Fibroblast of skin of left quadriceps (primary cell): ENCODE measurements at places on chromosomes 2 and 18.

GRCh38 chr2:234952270-234953115 is 676 bp downstream of the SH3BP4 start:
- no peak for DNase-seq

DNA sequence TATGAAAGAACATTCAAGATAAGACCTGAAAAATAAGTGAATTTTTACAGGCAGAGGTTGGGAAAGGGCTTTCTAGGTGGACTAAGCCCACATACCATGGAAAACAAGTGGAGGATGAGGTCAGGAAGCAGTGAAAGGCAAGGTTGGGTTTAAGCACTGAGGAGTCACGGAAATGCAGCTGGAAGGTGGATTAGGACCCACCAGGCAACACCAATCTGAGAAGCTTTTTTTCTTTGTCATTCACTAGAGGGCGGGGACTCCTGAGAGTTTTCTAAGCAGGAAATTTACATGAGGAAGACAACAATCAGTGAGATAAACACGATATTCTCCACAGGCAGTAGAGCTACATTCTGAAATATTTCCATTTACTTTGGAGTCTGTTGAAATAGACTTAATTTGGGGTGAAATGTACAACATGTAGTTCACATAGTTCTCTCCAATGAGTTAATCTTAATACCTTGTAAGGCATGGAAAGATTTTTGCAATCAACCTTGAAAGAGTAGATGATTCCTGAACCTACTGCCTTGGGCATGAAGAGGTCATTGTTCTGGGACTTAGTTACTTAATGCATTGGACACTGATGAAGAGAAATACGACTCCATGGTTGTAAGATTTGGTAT is 40.7 kb downstream of the VIT start:
- DNase-seq = no peak

DNA sequence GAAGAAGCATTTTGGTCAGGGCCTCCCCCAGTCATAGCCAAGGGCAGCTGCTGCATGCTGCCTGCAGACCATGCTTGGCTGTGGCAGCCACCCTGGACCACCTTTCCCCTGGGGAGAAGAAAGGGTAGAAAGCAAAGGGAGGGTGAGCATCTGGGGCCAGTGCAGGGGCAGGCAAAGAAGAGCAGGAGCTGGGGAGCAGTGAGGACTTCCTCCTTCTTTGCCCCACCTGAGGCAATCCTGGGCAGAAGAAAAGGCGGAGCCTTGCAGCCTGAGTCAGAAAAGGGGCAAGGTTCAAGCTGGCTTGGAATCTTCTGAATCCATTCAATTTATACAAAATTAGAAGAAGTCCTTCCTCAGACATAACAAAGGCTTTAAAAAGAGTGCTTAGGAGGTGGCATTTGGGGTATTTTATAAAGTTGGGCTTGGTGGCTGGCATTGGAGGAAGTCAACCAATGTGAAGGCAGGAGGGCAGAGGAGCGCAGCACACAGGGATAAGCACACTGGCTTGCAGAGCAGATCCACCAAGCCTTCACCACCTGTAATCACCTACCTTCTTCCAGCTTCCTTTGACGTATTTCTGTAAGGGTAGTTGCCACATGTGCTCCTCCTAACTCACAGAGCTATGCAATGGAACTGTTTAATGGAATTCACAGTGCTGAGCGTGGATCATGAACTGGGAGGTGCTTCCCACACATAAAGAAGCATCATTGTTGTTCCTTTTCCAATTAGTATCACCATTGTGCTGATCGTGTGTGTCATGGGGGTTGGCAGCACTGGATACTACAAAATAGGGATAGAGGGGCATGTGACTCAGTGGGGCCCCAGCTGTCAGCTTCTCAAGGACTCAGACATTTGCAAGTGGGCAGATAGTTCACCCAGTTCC is 154.4 kb upstream of the EPAS1 start:
- no peak for DNase-seq

DNA sequence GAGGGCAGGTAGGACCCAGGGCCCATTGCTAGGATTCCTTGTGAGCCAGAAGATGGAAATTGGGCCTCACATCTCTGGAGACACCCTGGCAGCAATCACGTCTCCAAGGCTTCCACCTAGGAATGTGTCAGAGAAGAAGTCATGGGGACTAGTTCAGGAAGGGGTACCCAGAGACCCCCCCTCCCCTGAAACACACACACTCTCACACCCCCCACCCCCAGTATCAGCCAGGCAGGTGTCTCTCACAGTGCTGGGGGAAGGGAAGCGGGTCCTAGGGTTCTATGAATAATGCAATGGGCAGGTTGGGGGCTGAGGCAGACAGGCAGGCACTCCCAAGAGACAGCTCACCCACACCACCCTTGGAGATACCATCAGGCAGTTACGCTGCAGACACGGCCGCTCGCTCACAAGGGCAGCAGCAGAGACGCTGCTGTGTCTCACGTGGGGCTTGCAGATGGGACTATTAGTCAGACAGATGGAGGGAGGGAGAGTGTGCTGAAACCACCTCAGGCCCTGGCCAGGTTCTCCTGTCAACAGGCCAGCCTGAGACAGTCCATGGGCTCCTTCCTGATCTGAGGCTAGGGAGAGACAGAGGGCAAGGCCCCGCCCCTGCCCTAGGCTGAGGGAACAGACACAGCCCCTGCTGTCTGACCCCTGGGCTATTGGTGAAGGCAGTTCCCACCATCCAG is 134.6 kb downstream of the CYP26B1 start:
- no peak for DNase-seq

GRCh38 chr18:49734836-49735235 is 78.5 kb downstream of the ACAA2 start:
- DNase-seq = no peak

- no peak for DNase-seq
Observed at GRCh38 chr2:99255491-99256318, at the start of gene LYG2. Gene LYG2 (minus strand): TSS chr2:99255666. CDS start chr2:99254260, 1,406 bp downstream.

- DNase-seq = no peak
Observed at GRCh38 chr2:165582863-165583506, 113.5 kb downstream of the CSRNP3 start.

GRCh38 chr18:58095222-58095621 is 51.2 kb downstream of the NEDD4L start:
- no peak for DNase-seq

DNA sequence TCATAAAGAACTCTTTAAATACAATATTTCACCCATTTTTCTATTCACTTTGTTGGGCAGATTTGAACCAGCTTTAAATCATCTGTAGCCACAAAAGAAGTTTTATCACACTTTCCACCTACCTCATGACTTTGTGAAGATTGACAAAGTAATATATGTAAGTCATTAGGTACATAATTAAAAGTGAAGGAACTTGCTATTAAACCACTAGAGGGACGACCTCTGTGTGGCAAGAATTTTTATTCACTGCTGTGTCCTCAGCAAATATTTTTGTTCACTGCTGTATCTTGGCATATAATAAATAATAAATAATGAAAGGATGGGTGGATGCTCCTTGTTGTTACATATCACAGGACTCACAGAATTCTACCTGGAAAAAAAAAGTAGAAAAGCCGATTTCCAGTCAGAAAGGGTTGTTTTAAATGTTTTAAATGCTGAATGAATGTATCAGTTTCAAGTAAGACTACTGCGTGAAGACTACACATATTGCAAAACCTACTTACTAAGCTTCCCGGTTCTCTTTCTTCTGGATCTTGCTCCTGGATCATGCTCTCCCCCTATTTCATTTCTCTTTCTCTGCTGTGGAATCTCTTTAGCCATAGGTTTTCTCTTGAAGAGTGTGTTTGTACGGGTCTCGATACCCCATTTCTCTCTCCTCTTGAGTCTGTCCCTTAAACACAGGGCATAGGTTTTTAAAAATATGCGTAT is 44.8 kb downstream of the KCMF1 start:
- no peak for DNase-seq

- peak; percentile 29 for DNase-seq
Observed at GRCh38 chr18:5630057-5630899, 86.5 kb upstream of the EPB41L3 start.

GRCh38 chr2:46157072-46157965 is 139.9 kb upstream of the EPAS1 start:
- DNase-seq = no peak

DNA sequence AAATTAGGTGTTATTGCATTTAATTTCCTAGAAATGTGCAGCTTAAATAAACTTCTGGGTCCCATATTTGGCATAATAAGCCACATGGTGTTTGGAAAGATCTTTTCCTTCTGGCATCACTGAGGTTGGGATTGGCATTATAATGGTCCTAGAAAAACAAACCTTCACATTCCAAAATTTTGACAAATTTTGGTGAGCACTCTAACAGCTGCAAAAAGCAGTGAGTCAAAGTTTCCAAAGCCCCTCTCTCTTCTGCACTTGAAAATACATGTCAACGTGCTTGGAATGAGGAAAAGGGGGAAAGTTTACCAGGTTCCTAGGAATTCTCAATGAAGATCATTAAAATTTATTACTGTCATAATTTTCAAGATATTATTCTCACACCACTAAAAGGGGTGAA is 77.8 kb upstream of the STK17B start:
- DNase-seq = no peak

GRCh38 chr2:218008060-218009040 is 5.6 kb upstream of the TNS1 start:
- DNase-seq = no peak

DNA sequence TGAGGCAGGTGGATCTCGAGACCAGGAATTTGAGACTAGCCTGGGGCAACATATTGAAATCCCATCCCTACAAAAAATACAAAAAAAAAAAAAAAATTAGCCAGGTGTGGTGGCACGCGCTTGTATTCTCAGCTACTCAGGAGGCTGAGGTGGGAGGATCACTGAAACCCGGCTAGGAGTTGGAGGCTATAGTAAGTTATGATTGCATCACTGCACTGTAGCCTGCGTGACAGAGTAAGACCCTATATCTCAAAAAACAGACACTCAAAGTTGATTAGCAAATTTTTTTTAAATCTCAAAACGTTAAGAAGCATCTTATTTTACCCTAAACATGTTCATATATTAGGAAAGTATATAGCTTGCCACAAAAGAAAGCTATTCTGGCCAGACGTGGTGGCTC is 7.6 kb downstream of the RAB1A start:
- DNase-seq = no peak

GRCh38 chr2:25043241-25043867 is 1.5 kb downstream of the EFR3B start:
- peak; percentile 50 for DNase-seq

GRCh38 chr2:157291018-157291417 is 33.5 kb downstream of the GALNT5 start:
- DNase-seq = no peak

DNA sequence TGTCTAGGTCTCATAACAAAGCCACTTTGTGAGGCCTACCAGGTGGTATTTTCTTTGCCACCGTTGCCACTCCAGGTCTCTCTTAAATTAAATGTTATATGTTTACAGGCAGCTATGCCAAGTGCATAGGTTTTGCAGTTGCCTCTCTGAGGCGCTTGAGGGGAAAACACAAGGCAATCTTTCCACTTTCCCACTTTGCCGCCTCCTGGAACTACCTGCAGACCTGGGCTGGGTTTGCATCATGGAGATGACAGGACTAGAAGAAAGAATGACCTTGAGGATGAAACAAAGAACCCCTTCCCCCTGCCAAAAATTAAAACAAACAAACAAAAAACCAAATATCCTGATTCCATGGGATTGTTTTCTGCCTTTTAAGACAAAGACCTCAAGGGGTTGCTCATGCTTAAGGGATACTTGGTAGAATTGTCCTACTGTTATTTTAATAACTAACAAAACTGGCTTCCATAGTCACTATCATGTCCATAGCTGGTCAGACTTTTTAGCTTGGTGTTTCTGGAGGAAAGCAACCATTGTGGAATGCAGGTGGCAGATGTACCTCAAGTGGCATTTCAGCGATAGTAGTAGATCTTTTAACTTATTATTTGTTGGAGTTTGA is 159.9 kb downstream of the PRPF40A start:
- DNase-seq = no peak

DNA sequence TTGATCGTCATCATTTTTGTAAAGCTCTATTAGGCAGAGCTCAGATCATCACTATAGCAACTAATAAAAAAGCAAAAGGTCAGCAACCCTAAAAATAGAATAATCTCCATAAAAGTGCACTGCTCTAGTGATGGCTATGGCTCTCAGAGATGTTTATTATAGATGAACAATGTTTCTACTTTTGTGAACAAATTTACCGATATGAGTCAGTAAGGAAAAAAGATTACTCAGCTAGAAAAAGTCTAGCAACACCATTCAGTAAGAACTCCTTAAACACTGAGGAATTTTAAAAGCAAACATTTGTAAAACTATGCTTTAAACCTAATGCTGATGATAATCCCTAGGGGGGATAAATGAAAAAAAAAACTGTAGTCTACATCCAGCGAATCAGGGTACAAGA is 69.6 kb downstream of the ACVR1C start:
- no peak for DNase-seq

GRCh38 chr2:238370094-238370822 is 49.9 kb downstream of the TRAF3IP1 start:
- DNase-seq = no peak

DNA sequence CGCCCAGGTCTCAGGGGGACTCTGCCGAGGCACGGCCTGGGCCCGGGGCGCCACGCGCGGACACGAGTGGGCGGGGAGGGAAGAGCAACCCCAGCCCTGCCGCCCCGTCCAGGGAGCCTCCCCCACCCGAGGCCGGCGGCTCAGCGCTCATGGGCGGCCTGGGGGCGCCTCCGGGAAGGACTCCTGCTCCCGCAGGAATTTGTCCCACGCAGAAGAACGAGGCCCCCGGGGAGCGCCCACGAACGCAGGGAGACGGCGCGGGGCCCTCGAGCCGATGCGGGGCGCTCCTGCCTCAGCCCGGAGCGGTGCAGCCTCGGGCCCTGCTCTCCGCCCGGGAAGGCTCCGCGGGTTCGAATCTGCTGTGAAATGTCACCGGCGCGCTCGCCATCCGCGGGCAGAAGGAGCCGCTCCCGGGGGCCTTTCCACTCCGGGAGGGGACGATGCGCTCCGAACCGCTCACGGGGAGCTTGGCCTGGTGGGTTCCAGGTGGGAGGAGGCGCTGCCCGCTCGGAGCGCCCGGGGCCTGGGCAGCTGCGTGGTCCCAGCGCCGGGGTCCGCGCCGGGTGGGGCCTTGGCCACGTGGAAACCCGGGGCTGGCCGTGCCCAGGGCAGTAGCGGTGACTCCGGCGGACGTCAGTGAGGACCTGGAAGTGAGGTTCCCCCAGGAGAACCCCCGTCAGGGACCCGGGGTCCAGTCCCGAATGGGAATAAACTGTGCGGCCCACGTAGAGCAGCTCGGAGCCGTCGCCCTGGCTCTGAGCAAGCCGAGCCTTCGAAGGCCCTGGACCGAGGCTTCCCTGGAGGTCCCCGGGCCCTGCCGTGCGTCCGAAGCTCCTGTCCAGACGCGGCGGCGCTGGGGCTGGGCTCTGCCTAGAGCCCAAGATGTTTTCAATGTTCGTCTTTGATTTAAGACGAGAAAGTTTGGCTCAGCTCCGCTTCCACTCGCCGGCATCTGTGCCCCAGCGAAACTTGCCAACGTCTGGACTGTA is 41.4 kb upstream of the CTDP1 start:
- DNase-seq = no peak

DNA sequence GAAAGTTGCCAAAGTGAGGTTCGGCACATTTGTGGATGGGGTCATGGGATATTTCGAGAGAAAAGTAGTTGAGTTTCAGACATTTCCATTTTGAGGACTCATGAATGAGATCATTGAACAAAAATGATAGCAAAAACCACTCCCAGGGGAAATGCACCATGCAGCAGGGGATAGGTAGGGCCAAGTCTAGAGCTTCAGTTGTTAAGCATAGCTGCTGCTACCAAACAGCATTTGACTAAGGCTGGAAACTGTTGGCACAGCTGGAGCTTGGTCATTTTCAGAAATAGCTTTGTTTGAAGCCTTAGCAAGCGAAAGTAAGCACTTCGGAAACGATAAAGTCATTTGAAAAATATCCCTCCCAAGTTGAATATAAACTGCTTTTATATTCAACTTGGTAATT is 431.8 kb downstream of the SOCS6 start:
- no peak for DNase-seq
